ENCODE measurements at places on chromosomes 13 and 19.

- no peak for DNase-seq
Measured at GRCh38 chr13:51848674-51849073, 3.7 kb upstream of the TMEM272 start.

DNA sequence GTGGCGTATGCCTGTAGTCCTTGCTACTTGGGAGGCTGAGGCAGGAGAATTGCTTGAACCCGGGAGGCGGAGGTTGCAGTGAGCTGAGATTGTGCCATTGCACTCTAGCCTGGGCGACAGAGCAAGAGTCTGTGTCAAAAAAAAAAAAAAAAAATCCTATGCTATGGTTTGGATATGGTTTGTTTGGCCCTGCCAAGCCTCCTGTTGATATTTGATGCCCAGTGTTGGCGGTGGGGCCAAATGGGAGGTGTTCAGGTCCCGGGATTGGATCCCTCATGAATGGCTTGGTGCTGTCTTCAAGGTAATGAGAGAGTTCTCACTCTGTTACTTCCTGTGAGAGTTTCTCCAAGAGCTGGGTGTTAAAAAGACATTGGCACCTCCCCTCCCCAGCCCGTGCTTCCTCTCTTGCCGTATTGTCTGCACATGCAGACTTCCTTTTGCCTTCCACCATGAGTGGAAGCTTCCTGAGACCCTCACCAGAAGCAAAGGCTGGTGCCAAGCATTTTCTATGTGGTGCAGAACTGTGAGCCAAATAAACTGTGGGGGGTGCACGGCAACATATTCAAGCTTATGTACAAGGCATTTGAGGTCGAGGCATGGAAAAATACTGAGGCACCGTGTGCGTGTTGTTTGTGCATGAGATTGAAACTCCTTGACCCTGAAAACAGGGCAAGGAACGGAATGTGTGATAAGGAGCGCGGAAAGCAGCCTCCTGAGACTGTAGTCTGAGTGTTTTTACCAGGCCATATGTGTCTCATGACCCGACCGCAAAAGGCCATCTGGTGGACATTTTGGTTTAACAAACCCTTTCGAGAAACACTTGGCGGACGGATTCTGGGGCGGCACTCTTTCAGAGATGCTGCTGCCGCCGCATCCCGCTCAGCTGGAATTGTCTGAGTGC is 7.3 kb downstream of the SIGLEC9 start:
- no peak for DNase-seq

- no peak for DNase-seq
Measured at GRCh38 chr19:13014101-13014920, 19.0 kb downstream of the NFIX start.

DNA sequence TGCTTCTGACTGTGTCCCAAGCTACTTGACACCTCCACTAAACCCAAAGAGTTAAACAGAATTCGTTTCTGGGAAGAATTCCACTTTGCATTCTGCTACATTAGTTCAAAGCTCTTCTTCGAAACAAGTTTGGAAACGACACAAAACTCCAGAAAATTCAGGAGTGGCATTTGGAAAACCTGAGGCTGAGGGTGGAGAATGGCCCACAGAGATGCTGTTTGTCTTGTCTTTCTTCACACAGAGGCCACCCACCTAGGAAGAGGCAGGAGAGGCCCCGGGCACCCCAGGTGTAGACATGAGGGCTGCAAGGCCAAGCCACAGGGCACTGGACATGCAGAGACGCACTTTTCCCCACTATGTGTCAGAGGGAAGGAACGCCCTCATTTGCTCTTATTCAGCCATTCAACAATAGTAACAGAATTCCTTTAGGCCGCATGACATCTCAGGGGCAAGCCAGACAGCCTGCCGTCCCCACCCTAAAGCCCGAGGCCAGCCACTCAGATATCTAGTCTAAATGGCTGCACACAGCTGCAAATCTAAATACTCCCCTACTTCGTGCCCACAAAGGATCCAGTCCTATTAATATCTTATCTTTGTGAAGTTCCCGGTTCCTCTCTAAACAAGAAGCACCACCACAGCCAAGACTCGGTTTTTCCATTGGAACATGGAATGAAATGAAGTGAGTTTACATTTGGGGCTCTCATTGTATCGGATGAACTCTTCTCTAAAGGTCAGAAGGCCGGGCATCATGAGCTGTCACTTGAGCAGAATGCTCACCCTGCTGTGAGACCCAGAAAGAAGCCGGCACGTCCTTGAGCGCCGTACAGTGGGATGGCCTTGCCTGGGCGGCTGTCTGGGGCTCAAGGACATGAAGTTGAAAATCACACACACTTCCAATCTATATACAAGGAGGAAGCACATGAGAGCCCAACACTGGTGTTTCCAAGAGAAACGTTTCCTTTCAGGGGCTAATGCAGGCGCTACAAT is 19.8 kb downstream of the COL4A1 start:
- no peak for DNase-seq

DNA sequence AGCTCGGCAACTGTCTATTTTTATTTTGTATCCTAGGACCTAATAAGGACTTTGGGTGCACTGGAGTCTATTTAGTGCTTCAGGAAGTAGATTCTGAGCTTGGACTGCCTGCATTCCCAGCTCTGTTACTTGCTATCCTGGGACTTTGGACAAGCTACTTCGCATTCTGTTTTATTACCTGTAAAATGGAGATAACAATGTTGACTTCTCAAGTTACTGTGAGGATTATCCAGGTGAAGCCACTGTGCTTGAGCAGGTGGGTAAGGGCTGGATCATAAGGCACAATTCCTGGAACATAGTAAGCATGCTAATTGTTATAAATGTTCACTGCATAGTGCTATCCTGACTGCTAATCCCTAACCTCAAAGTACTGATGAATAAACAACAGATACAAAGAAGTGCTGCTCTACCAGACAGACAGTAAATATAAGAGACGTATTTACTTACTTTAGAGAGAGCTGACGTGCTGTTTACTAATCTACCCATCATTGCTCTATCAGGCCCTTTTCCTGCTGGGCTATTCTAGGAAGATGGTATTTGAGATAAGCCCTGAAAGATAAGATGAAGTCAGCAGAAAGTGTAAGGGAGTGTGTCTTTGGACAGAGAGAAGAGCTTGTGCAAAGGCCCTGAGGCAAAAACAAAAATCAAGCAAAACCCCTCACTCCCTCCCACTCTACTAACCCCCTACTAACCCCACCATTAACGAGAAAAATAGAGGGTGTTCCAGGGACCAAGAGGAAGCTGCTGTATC is 50.8 kb upstream of the FLT1 start:
- DNase-seq = no peak

DNA sequence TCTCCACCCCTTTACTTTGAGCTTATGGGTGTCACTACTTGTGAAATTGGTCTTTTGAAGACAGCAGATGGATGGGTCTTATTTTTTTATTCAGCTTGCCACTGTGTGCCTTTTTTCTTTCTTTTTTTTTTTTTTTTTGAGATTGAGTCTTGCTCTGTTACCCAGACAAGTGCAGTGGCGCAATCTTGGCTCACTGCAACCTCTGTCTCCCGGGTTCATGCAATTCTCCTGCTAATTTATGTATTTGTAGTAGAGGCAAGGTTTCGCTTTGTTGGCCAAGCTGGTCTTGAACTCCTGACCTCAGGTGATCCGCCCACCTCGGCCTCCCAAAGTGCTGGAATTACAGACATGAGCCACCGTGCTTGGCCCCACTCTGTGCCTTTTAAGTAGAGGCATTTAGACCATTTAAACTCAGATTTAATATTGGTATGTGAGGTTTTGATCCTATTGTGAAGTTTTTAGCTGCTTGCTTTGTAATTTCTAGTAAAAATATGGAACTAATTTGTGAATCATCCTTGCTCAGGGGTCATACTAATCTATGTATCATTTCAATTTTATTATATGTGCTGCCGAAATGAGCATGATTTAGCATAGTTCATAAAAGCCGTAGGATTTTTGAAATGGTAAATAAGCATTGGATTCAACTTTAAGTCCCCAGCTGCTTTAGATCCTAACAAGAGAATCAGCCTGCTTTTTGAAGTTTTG is 584.5 kb downstream of the SLITRK1 start:
- DNase-seq = no peak

DNA sequence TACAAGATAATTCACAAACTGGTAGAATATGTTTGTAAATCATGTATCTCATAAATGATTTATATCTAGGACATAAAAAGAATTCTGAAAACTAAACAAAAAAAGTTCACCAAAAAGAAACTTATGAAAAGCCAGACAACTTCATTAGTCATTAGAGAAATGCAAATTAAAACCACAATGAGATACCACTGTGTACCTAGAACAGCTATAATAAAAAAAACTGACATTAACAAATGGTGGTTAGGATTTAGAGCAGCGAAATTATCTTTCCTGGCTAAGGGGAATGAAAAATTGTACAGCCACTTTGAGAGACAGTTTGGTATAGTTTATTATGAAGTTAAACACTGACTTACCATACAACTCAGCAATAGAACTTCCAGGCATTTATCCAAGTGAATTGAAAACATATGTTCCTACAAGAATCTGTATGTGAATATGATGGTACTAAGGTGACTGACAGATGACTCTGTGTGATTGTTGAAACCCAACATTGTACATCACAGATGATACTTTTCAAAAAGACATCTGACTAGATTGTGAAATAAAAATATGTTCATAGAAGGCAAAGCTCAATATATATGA is 41.8 kb downstream of the UGGT2 start:
- no peak for DNase-seq

DNA sequence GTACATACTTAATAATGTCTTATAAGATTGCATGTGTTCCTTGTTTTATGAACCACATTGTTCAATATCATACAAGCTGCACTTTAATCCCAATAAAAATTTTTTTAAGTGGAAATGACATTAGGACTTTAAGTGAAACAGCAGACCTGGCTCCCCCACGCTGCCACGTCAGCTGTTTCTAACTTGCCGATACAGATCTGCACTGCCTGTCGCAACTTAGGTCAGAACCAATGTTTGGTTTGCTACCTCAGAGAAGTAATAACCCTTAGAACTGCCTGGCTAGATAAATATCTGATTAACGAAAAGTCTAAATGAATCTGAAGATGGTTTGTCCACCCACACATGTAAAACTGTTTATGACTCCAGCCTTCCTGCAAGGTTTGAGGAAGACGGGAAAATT is 327.5 kb upstream of the DACH1 start:
- no peak for DNase-seq

- DNase-seq = no peak
Measured at GRCh38 chr13:112481458-112481857, 105.3 kb downstream of the SPACA7 start.

- DNase-seq = no peak
Measured at GRCh38 chr13:114341003-114341777, 26.9 kb downstream of the CHAMP1 start.

GRCh38 chr19:44955505-44956439 is 592 bp downstream of the CLPTM1 start:
- no peak for DNase-seq

DNA sequence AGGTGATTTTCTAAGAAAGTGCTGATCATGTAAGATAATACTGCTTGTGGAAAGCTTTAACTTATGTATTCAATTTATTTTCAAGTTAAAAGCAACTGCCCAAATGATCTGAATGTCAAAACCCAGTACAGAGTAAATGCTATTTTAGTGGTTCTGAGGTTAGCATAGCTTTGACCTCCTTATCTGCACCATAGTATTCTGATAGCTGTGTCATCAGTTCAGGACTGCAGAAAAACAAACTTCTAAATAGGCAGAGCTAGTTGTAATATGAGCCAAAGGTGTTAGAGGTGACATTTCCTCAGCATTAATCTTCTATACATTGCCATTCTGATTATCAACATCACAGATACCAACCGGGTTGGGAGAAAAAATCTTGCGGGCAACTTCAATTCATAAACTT is 758.7 kb downstream of the SLITRK5 start:
- no peak for DNase-seq

DNA sequence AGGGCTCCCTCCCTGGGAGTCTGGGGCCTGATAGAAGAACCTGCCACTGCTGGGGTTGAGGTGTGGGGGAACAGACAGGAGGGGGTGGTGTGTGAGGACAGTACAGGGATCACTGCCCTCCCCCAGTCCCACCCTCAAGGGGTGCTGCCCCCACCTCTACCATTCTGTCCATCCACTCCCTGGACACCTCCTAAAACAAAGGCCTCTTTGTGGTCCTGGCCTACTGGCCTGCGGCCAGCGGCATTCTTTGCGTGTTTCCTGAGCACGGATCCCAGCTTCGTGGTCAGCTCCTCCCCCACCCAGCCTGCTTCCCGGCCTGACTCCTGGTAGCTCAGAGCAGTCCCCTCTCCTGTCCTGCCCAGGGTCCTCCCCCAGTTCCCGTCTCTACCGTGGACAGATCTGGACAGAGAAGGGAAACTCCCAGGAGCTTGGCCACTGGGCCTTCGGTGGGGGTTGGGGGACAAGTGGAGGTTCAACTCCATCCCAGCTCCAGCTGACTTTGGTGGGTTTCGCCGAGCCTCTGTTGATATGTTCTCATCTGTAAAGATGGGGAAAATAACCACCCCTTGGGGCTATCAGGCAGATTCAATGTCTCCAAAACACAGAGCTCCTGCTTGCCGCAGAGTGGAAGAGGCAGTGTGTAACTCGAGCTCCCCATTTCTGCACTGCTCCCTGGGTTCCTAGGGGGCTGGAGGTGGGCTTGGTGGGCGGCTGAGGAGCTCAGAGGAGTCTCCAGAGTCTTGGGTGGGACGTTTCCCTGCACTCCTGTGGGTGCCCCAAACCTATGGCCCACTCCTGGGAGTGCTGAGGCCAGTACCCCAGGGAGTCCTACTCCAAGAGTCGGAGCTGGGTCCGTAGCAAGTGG is 48.7 kb downstream of the LYL1 start:
- DNase-seq = no peak

- no peak for DNase-seq
Measured at GRCh38 chr19:58406818-58407657, 1.4 kb upstream of the ZNF584 start.

DNA sequence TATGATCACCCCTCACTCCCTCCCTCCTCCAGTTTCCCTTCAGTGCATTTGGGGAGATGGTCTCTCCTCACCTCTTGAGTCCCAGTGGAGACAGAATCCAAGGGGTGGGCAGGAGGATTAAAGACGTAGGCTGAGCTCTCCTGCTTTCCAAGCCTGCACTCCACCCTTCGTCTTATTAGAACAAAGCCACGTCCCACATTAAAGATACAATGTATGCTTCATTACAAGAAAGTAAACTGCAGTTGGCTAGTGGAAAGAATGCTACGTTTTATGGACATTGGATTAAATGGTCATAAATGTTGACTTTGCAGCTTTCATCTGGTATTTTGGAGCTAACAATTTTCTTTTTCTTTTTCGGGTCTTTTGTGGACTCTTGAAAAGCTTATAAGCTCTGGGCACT is 1.5 kb upstream of the KLK11 start:
- DNase-seq = no peak

GRCh38 chr19:4951656-4952055 is 17.3 kb upstream of the KDM4B start:
- DNase-seq = no peak

DNA sequence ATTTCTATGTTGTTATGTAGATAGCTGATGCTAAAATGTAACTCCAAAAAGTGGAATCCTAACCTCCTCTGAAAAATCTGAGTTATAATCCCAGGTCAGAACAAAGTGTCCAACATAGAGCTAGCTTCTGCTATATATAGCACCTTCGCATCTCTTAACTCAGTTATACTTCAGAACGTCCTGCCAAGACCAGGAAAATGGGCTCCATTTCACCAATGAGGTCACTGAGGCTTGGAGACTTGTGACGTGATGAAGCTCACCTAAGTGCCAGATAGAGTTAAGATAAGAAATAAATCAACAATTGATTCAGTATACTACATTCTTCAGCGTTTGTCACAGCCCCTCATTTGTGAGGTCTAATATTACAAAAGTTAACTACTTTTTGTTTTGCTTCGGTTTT is 88.8 kb downstream of the KCTD12 start:
- DNase-seq = no peak
